ENCODE measurements at places on chromosomes 4 and X.

DNA sequence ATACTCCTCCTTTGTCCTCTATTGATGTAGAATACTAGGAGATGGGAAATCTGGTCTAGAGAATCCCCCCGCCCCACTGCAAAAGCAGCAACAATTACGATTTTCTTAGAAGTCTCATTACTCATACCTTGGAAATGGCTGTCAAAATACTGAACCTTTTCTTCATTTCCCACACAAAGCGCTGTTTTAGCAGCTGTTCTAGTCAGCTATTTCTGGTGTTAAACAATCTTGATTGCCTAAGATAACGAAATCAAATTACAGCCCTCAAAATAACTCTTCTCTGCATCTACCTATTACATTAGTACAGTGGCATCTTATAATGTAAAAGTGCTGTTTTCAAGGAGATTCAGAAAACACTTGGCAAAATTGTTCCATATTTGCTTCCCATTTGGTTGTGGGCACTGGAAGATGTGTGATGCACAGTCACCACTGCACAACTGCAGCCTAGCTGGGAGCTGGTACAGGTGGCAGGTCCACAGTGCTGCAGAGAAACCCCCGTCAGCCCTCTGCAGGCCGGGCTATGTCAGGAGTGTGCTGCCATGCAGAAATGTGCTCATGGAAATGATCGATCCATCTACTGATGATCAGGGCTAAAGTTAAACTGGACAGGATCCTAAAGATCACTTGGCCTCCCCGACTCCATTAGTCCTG is 50.4 kb downstream of the TBC1D9 start:
- DNase-seq, result no peak

GRCh38 chr4:53450773-53451172 is 73.3 kb downstream of the FIP1L1 start:
- DNase-seq, result no peak

GRCh38 chr4:155319516-155319915 is 57.2 kb downstream of the MAP9 start:
- no peak for DNase-seq

DNA sequence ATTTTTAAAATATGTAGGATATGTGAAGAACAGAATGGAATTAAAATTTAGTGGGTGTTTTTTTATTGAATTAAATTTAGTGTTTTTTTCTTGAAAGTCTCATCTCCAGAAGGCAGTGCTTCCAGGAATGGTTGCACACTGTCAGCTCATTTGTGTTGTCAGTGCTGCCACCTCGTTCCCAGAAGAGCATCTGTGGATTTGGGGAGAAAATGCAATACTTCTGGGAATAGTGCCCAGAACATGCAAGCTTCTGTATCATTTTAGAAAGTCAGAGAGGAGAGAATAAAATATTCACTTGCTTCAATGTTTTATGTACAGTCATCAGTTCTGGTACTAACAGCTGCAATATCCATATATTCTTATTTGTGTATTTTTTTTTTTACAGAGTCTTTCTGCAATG is 608.8 kb downstream of the PCDH7 start:
- DNase-seq, result no peak

- no peak for DNase-seq
These were observed 176.9 kb upstream of the ARSJ start for GRCh38 chr4:114156371-114156770.

- no peak for DNase-seq
These were observed 88.1 kb upstream of the ZNF81 start for GRCh38 chrX:47748576-47748975.

- no peak for DNase-seq
These were observed 226.1 kb upstream of the F9 start for GRCh38 chrX:139304471-139304870.

DNA sequence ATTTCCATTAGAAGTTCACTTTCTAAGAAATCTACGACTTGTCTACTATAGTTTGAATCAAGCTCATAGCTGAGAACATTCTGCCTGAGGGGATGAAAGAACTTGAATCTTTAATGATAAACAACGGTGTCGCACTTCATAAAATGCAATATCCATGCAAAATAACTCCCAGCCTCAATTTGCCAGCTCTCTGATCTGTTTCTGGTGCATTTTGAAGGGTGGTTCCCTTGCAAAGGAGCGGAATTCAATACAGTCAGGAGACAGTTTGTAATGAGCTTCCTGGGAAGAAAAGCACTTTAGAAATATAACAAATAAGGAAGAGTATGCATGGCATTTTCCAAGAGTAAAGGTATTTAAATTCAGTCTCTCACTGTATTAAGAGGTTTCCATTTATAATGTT is 80.0 kb downstream of the PCYT1B start:
- no peak for DNase-seq

GRCh38 chr4:7498446-7499200 is 63.9 kb upstream of the PSAPL1 start:
- DNase-seq, result no peak

DNA sequence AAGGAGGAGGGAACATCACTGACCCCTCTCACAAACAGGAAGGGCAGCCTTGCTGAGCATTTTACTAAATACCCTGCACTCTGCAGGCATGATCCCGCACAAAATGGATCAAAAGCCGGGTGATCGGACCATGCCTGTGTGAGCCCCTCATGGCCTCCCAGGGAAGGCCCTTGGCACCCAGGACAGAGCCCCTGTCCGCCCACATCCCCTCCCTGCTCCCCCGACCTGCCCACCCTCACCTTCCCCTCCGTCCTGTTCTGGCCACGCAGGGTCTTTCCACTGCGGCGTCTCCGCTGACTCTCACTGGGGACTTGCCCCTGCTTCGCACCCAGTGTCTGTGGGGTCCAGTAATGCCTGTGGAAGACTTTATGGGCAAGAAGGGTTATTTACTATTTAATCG is 105.0 kb downstream of the HMX1 start:
- DNase-seq, result no peak

GRCh38 chr4:83340692-83341343 is 6.2 kb upstream of the HPSE start:
- no peak for DNase-seq

DNA sequence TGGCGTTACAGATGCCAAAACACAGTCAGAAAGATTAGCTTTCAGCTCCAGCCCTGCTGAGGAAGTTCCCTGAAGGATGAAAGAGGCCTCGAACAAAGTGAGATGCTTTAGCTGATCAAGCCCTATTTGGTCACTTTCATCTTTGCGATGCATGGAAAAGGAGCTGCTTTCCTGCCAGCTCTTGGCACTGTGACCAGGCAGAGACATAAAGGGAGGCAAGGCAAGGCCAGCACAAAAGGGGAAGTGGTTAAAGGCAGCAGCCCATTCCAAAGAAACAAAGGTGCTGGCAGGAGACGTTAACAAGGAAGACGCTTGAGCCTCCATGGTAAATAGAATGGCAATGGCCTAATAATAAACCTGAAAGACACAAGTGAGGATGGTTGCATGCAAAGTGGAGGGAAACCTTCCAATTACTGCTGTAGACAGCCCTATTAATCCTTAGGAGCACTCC is 617.1 kb upstream of the INTU start:
- DNase-seq, result no peak

DNA sequence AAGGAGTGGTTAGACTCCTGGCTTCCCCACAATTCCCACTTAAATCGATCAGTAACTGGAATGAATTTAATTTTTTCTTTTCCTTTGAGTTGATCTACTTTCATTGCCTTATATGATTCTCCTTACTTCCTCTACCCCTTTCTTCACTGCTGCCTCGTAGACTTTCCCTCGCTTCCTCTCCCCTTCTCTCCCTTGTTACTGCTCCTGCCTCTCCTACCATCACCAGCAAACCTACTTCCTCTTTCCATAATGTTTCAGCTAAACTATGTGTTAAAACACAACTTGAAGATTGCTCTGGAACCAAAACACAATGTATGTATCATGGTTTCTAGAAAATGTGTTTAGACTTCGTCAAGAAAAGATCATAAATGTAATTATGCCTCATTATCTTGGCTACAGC is 132.0 kb upstream of the TET2 start:
- DNase-seq, result no peak

GRCh38 chr4:84501721-84502267 is 2.7 kb upstream of the NKX6-1 start:
- no peak for DNase-seq

DNA sequence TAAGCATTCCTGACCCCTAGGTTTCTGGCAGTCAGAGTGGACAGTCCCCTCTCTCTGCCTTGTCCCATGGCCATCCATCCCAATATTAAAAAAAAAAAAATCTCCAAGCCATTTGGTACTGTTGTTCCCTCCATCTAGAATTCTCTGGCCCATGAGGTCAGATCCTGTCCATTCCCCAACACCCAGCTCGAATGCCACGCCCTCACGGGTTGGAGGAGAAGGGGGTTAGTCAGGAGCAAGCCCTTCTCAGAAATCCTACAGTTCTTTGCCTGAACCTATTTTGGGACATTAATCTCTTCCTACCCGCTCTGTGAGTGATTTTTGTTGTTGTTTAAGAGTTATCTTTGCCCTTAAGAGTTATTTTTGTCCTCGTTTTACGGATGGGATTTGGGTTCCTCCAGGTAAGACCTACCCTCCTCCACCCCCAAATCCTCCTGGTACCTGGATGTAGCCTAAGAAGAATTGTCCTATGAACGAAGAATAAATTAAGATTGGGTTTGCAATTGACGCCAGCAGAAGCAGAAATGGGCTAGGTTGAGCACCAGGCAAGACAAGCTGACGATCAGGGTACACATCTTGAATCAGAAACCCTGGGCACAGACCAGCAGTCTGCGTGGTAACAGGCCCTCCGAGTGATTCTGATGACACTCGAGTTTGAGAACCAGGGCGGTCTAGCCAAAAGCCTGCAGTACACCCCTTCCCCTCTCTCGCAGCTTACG is 977 bp downstream of the RNF175 start:
- DNase-seq, result no peak
